Foreskin fibroblast (primary cell): ENCODE measurements at places on chromosomes 4 and X.

DNA sequence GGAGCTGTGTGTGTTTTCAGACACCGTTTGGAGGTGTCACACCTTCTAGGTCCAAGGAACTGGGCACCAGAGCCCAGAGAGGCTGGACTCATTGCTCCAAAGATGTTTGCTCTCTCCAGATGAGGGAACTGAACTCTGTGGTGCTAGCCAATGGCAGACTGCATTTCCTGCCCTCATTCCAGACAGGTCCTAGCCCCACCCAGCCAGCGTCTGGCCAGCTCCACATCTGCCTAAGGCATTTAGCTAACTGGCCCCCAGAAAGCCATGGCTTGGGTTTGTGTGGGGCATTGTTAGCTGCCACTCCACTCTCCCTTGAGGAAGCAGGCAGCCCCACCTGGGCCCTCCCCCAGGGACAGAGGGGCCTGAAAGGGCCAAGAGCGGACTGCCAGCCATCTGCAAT, 11.4 kb downstream of the FGD1 start:
- no peak for DNase-seq

GRCh38 chr4:16582526-16582925, 315.9 kb downstream of the LDB2 start:
- no peak for DNase-seq

DNA sequence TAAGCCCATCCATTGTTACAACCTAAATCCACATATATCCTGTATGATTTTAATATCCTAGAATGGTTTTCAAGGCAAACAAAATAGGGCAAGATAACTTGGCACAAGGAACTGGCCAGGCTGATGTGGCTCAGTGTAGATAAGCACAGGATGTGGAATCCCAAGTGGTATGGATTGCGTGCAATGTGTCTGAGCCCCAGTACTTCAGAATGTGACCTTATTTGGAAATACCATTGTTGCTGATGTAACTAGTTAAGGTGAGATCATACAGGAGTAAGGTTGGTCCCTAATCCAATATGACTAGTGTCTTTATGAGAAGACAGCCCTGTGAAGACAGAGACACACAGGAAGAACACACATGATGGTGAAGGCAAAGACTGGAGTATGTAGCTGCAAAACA, 72.4 kb downstream of the IL21 start:
- no peak for DNase-seq

- no peak for DNase-seq
These were observed 184.3 kb upstream of the TACR3 start for GRCh38 chr4:103904123-103904522.

- no peak for DNase-seq
These were observed 212.4 kb downstream of the ARHGAP10 start for GRCh38 chr4:147944249-147944648.
